GM23248 (cell line): ENCODE measurements at places on chromosomes 6 and 20.

- DNase-seq, result no peak
Measured at GRCh38 chr6:131768964-131769363, 38.9 kb upstream of the ENPP1 start.

GRCh38 chr6:96065213-96065612 is 49.4 kb downstream of the FUT9 start:
- no peak for DNase-seq

- DNase-seq, result no peak
Measured at GRCh38 chr6:33442283-33442682, 12.1 kb upstream of the ZBTB9 start.

GRCh38 chr6:134063121-134063965 is 10.9 kb upstream of the SLC2A12 start:
- DNase-seq, result no peak

- peak; percentile 39 for DNase-seq
Measured at GRCh38 chr6:34247481-34248197, 1.2 kb downstream of the SMIM29 start.

GRCh38 chr6:43623880-43624785 is 4.9 kb downstream of the GTPBP2 start:
- no peak for DNase-seq

DNA sequence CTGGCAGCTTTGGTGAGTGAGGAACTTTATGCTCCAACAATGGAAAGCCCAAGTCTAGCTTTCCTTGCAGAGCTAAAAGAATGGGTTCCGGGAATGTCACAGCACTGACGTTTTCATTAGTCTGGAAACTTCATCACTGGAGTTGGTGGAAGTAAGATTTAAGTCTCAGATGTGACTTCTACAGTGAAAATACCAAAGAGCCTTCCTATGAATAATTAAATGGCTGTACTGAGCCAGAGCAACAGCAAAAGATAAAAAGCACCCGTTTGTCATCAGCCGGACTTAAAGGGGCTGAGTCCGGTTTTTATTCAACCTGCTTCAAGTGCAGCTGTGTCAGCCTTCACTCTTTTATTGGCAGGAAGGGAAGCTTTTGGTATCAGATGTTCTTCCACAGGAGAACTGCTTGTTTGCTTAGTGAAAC is 46.5 kb upstream of the SHLD1 start:
- DNase-seq, result no peak
